ENCODE measurements at places on chromosomes 2 and 18. TPM values are rescaled to one million over a fixed set of nuclear protein-coding genes. Genes with fewer than 3 reads are reported as not detected.
A peak's percentile ranks its signal among the peaks of the same experiment; 100 is the strongest.

ARHGEF33 gene
- total RNA-seq = 0.57 TPM

STEAP3 gene
- 42.4 TPM for total RNA-seq

IGFBP5 gene
- total RNA-seq = 0.46 TPM

TNFAIP6 gene
- 20.3 TPM for total RNA-seq

GAREM2 gene
- 1.2 TPM for total RNA-seq

SEMA4C gene
- total RNA-seq = 118 TPM

AKAIN1 gene
- total RNA-seq = not detected

PTPRN gene
- 1.5 TPM for total RNA-seq

TMEFF2 gene
- 72.6 TPM for total RNA-seq

UPP2 gene
- total RNA-seq = not detected

GULP1 gene
- total RNA-seq = 32.2 TPM

SPP2 gene
- total RNA-seq = not detected

SP5 gene
- 0.13 TPM for total RNA-seq

SPDYA gene
- total RNA-seq = 0.63 TPM

TEKT4 gene
- not detected for total RNA-seq

- DNase-seq = no peak
Measured at GRCh38 chr2:184294831-184295230, 303.5 kb upstream of the ZNF804A start.

DNA sequence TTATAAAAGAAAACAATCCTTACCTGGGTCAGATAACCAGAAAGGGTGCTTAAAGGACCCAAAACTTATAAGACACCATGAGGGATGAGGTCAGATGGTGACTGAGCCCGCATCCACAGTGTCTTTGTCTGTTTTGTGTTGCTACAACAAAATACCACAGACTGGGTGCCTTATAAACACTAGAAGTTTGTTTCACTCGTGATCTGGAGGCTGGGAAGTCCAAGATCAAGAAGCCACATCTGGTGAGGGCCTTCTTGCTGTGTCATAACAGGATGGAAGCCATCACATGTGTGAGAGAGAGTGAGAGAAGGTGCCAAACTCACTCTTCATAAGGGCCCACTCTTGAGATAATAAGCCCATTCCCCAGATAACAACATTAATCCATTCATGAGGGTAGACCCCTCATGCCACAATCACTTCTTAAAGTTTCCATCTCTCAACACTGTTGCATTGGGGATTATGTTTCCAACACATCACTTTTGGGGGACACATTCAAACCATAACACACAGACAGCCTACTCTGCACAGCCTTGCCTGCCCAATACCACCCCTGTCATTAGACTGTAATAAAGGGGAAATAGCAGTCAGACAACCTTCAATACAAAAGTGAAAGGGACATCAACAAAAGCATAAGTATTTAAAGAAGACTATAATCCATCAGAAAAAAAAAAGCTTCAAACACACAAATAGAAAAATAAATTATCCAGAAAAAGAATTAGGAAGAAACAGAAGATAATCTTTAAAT is 249.8 kb downstream of the ANAPC1 start:
- no peak for DNase-seq

DNA sequence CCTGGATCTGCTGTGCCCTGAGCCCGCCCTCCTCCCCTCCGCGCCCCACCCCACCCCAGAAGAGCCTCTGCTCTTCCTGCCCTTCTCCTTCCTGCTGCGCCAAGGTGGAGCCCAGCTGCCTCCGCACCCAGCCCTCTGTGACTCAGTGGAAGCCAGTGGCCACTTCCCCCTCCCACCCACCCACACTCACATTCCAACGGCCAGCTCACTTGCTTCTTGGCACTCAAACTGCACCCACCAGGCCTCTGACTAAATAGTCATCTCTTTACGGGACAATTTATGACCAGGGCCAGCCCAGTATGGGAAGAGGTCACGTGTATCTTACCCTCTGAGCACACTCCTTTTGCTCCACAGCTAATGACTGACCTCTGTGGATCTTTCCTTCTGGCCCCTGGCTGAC is 150.4 kb upstream of the SLC1A4 start:
- DNase-seq = peak; percentile 97

DNA sequence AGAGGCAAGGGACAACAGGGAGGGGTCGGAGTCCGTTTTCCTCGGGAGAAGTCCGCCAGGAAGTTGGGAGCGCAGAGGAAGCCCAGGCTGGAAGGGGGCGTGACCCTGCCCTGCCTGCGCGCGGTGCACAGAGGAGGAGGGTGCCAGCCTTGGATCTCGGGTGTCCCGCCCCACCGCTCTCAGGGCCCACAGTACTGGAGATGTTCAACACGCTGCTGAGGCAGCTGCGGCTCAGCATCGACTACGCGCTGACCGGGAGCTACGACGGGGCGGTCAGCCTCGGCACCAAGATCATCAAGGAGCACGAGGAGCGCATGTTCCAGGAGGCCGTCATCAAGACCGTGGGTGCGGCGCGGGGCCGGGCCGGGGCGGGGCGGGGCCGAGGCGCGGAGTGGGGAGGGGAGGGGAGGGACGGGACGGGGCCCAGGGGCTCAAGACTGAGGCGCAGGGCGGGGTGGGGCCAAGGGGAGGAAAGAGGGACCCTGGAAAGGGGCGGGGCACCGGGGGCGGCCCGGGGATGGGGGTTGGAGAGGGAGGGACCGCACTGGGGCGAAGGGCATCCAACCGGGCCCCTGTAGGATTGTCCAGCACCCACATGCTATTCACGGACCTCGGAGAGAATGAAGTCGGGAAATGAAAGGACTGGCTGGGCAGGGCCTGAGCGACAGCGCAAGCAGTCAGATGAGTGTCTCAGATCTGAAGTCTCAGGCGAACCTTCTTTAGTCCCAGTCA is 36.6 kb downstream of the POMC start:
- no peak for DNase-seq

- DNase-seq = peak; percentile 58
Measured at GRCh38 chr2:240881913-240882312, 13.3 kb downstream of the AGXT start.

DNA sequence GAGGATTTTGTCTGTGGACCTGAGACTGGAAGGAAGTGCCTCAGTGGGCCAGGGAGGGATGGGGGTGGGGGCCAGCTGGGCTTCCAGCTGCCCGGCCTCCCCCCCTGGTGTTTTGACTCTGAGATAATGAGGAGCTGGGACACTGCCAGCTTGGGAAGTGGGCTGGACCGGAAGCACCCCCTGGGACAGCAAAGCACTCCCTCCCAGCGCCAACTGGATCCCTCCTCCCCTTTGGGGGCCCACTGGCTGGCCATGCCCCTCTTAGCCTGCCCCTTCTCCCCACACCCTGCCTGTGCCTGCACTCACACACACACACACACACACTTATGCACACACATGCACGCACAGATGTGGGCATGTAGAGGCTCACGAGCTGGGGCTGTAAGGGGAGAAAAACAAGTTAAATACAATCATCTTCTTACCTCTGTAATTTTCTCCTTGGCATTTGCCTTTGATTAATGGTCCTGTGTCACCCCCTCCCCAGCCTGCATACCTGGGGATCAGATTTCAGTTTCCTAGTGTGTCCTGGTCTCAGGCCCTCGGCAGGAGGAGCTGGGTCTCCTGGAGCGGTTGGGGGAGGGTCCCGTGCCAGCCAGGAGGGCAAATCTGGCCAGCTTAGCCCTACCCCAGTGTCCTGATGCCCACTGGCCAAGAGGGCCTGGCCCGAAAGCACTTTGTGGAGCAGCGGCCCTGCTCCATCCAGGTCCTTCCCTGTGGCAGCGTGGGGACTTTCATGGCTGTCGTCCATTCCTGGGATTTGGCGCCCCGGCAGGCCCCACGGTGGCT is 3.6 kb downstream of the ITM2C start:
- no peak for DNase-seq

DNA sequence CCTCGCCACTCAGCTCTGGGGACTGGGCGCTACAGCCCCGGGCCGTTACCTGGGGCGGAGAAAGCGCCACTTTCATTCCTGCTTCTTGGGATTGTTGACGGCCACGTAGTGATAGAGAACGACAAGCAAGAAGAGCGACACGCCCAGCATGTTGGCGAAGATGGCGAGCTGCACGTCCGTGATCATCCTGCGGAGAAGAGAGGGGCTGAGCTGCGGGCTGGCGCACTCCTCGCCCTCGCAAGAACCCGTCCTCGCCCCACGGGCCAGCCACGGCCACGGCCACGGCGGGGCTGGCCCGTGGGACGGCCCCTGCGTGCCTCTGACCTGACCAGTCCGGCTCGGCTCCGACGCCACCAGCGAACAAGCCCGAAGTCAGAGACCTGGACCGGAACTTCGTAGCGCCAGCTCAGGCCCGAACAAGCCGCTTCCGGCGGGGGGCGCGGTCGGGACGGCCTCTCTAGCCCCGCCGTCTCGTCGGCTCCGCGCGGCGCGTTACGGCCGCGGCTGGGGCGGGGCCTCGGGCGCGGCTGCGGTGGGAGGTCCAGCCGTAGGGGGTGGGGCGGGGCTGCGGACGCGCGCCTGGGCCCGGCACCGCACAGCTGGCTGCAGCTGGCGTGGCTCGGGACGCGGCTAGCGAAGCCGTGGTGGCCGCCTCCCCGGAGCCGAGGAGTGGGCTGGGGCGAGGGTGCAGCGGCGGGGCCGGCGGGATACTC is at the start of gene OST4:
OST4 (minus strand) TSS at position 378 of the 713 bp plus-strand sequence.
- peak; percentile 87 for DNase-seq

- no peak for DNase-seq
Measured at GRCh38 chr2:119657466-119658145, 21.4 kb upstream of the TMEM177 start.

DNA sequence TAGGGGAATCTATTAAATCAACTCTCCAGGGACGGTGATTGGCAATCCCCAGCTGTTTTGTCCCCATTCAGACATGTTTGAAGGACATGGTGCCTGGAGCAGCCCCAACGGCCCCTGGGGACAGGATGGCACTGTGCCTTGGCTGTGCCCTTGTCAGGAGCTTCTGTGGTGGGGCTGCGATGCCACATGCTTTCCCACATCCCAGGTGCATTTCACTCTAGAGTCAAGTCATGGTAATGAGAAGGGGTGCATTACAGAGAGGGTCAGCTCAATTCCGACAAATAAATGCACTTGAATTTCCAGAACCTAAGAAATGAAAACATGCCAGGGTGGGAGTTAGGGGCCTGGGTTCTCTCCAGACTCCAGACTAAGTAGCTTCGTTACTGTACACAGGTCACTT is 289.4 kb upstream of the PXDN start:
- DNase-seq = no peak

GRCh38 chr2:88669482-88670214 is 21.8 kb upstream of the RPIA start:
- DNase-seq = peak; percentile 29

- DNase-seq = no peak
Measured at GRCh38 chr18:79769698-79770500, 27.8 kb upstream of the KCNG2 start.

- no peak for DNase-seq
Measured at GRCh38 chr18:48570313-48570712, 31.5 kb downstream of the CTIF start.

DNA sequence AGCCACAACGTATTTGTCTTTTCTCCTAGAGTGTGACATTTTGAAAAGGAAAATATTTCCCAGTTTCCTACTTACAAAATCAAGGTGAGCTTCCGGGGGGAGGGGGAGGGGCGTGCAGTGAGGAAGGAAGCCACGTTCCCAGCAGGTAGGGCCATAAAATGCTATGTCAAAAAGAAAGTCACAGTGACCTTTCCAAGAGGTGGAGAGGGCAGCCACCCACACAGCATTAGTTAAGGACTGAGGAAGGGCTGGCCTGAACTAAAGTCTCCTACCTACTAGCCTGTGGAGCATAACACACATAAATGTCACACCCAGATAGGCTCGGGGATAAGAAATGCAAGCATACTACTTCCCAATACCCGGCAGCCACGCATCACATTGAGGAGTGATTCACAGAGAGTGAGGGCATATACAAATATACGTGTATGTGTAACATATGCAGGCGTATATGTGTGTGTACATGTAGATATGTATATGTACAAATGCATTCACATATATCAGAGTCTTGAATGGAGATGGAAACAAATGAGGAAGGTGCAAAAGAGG is 191.1 kb downstream of the STK39 start:
- DNase-seq = no peak

GRCh38 chr2:137960223-137960622 is 4.0 kb upstream of the HNMT start:
- DNase-seq = peak; percentile 15

DNA sequence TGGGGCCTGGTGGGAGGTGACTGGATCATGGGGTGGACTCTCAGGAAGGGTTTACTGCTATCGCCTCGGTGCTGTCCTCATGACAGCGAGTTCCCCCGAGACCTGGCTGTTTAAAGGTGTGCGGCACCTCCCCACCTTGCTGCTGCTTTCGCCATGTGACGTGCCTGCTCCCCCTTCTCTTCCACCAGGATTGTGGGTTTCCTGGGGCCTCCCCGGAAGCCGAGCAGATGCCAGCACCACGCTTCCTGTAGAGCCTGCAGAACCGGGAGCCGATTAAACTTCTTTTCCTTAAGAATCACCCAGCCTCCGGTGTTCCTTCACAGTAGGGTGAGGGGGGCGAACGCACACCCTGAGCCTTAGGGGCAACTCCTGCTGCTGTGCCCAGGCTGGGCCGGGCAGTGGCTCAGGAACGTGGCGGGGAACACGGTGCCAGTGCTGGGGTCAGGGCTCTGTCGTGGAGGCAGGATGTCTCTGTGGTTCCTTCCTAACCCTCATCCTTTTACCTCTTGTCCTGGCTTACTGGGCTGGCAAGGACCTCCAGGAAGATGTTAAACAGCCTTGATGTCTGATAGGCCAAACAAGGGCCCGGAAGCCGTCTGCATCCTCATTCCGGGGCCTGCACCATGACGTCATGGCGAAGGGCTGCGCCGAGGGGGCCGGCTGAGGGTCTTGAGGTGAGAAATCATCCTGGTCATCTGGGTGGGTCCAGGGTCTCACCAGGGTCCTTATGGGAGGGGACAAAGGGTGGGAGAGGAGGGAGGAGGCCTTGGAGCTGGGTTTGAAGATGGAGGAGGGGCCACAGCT is 12.7 kb downstream of the NEU4 start:
- DNase-seq = no peak

DNA sequence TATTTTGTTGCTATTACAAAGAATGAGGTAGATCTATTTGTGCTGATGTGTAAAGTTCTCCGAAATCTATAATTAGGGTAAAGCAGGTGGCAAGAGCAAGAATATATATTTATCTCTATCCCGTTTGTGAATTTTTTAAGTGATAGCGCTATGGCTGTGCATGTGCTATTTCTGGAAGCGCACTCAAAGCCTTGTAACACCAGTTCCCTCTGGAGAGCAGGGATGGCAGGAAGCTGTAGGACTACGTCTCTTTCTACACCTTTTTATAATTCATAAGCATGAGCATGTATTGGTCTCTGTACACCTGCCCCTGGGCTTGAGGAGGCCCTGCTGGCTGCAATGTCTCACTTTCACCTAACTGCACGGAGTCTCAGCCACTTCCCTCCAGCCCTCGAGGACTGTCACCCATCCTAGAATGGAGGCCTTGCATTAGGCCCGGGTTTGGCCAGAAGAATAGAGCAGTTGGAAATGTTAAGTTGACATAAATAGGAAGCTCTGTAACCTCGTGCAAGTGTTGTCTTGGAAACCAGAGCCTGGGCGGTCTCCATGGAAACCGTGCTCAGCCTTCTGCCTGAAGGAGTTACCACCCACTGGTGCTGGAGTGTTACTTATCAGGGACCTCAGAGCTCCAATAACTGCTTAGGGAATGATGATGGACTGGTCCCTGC is 20.9 kb downstream of the ITM2C start:
- peak; percentile 7 for DNase-seq

Measured in LHCN-M2 (cell line).